ENCODE measurements at places on chromosomes 4 and X. TPM values are rescaled to one million over a fixed set of nuclear protein-coding genes. Genes with fewer than 3 reads are reported as not detected.

DNA sequence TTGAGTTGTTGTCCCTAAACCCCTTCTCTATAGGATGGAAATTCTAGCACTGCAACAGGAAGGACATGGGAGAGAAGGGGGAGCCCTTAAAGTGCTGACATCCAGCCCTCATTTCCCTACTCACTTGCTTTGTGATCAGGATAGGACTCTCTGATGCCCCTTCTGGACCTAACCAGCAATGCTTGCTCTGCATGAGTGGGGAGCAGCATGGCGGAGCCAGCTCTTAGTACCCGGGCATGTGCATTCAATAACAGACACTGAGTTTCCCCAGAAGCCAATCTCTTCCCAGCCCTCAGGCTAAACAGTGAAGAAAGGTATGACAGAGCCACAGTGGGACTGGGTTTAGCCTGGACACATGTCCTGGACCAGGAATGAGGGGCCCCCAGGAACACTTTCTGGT is 14.0 kb downstream of the SOD3 start:
- no peak for DNase-seq

- no peak for DNase-seq
Measured at GRCh38 chrX:80014141-80014940, at the start of gene TBX22. TSS of gene TBX22 (plus strand) at chrX:80014753. CDS start at chrX:80022270, 7,517 bp downstream.

Gene SHISA3
- total RNA-seq: 0.46 TPM

Gene NUP62CL
- total RNA-seq: 0.67 TPM

DNA sequence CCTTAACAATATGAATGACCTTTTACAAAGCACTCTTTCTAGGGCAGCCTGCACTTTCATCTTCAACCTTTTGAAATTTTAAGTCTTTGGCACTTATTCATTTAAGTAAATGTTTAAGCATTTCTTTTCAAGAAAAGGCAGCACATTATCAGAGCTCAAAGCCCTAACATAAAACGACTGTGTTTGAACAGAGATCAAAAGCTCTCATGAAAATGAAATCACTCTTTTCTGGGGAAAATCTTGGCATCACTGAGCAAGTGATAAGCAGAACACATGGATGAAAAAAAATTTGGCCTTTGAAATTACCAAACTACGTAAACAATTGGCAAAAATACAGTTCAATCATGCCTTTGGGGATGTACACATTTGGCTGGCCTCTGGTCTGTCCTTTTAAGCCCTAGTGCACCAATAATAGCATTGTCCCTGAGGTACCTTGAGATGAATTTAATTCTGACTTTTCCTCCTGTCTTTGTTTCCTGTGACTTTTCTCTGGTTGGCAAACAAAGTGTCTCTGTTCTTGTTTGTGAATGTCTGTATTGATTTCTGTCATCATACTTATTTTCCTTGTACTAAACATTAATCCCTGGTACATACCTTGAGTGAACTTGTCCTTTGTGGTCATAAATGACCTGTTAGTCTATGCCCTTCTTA is 12.9 kb upstream of the ODAM start:
- DNase-seq: no peak

DNA sequence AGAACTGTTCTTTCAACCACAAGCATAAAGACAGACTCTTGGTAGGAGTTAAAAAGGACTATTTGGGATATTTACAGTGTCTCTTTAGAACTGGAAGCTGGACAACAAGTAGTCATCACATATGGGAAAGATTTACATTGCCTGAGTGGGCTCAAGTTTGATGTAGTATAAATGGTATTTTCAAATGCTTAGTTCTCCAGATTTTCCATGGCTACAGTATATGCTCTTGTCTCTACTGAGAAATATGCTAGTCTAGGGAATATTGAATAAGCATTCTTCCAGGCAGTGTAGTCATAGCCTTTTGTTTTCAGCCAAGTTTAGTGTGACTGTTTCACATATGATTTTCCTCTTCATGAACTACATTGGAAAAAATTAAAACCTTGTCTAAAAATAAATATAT is 315.6 kb downstream of the ARHGAP24 start:
- no peak for DNase-seq

All from spleen (tissue), 13 donors.